Activated naive CD4-positive, alpha-beta T cell treated with anti-CD3 and anti-CD28 coated beads, Interleukin-2, amount 50 U/mL, for 72 hours (primary cell): ENCODE measurements at places on chromosomes 3 and 15. TPM values are rescaled to one million over a fixed set of nuclear protein-coding genes. Genes with fewer than 3 reads are reported as not detected.

Gene SERINC4
- 0.31 TPM for total RNA-seq

Gene GOLGA8M
- 2.3 TPM for total RNA-seq

Gene ITPKA
- total RNA-seq: 7.1 TPM

Gene MUC20
- 2.2 TPM for total RNA-seq

Gene TM4SF18
- not detected for total RNA-seq

Gene PAQR9
- not detected for total RNA-seq

Gene TERC
- 10.2 TPM for total RNA-seq

Gene PLAAT1
- not detected for total RNA-seq

Gene CACNA2D3
- not detected for total RNA-seq

Gene HACD2
- 25.5 TPM for total RNA-seq

Gene SCAANT1
- total RNA-seq: not detected

Gene PPP1R14D
- total RNA-seq: not detected
